ENCODE measurements at places on chromosomes 12 and 14.

DNA sequence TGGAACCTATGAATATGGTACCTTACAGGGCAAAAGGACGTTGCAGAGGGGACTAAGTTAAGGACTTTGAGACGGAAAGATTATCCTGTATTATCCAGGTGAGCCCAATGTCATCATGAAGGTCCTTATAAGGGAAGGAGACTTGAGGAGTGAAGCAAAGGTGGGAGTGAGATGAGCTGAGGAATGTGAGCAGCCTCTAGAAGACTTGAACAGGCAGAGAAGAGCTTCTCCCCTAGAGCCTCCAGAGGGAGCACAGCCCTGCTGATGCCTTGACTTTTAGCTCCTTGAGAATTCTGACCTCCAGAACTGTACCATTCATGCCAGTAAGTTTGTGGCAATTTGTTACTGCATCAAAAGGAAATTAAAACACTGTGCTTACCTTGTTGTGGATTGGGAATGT lies 41.8 kb upstream of the DCD start:
- DNase-seq = no peak

DNA sequence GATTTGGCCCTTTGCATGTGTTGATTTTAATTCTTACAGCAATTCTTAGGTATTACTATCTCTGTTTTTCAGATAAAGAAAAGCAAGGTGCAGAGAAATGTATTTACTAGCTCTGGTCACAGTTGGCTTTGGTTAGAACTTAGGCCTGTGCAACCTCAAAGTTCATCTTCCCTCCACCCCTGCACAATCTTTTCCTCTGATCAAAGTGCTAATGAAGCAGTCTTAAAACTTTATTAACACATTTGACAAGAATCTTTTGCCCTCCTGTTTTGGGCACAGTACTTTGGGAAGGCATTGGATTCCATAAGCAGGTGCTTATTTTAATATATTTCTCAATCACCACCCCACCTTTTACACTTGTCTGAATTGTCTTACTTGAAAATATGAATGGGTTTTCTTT lies 2.7 kb downstream of the IRAK4 start:
- no peak for DNase-seq

GRCh38 chr14:58082011-58082410 lies 70.0 kb downstream of the ARMH4 start:
- DNase-seq = no peak

- DNase-seq = no peak
Measured at GRCh38 chr12:110249716-110250225, 31.3 kb upstream of the ATP2A2 start.

DNA sequence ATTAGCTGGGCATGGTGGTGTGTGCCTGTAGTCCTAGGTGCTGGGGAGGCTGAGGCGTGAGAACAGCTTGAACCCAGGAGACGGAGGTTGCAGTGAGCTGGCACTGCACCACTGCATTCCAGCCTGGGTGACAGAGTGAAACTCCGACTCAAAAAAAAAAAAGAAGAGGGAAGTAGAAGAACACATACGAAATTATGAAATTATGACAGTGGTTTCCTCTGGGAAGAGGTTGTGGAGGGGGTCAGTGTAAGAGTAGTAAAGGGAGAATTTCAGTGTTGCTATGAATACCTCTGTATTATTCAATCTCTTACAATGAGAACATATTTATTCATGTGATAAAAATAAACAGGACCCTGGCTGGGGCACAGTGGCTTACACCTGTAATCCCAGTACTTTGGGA lies 24.7 kb upstream of the CSRNP2 start:
- no peak for DNase-seq

DNA sequence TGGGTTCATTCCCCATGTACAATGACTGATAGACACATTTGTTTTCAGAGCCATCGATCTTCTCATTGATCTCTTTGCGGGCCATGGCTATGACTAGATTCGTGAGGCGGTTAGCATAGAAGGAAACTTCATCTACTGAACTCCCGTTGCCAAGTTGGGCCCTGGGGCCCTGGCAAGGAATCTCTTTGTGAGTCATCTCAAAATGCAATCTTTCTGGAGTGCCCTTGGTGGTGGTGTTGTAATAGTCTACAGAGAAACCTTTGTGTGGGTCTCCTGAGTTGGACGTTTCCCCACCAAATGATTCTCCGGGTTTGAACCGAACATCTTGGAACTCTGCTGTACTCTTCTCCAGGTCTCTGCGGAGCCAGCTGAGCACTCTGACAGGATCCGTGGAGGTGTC lies 20.4 kb downstream of the AKAP3 start:
- DNase-seq = no peak

GRCh38 chr14:21860172-21860571 lies 186.6 kb upstream of the OR4E1 start:
- DNase-seq = no peak

DNA sequence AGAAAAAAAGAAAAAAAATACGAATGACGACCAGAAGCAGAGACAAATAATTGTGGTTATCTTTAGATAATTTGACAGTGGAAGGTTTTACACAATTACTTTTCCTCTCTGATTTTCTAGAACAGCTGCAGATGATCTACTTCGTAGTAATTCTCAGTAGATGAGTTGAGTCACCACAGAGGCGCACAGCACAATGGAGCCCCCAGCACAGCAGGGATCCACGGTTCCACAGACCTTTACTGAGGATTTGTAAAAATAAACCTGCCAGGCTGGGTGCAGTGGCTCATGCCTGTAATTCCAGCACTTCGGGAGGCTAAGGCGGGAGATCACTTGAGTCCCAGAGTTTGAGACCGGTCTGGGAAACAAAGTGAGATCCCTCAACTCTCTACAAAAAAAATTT lies 29.3 kb downstream of the AMN start:
- no peak for DNase-seq

- DNase-seq = no peak
Measured at GRCh38 chr12:116878567-116879508, 2.4 kb downstream of the HRK start.

GRCh38 chr12:40012711-40013110 lies 93.2 kb downstream of the SLC2A13 start:
- no peak for DNase-seq

GRCh38 chr14:92005019-92005418 lies 34.8 kb downstream of the TRIP11 start:
- DNase-seq = no peak

GRCh38 chr12:4996714-4997113 lies 47.0 kb upstream of the KCNA5 start:
- no peak for DNase-seq

- DNase-seq = no peak
Measured at GRCh38 chr12:66941150-66941549, 262.3 kb upstream of the GRIP1 start.

DNA sequence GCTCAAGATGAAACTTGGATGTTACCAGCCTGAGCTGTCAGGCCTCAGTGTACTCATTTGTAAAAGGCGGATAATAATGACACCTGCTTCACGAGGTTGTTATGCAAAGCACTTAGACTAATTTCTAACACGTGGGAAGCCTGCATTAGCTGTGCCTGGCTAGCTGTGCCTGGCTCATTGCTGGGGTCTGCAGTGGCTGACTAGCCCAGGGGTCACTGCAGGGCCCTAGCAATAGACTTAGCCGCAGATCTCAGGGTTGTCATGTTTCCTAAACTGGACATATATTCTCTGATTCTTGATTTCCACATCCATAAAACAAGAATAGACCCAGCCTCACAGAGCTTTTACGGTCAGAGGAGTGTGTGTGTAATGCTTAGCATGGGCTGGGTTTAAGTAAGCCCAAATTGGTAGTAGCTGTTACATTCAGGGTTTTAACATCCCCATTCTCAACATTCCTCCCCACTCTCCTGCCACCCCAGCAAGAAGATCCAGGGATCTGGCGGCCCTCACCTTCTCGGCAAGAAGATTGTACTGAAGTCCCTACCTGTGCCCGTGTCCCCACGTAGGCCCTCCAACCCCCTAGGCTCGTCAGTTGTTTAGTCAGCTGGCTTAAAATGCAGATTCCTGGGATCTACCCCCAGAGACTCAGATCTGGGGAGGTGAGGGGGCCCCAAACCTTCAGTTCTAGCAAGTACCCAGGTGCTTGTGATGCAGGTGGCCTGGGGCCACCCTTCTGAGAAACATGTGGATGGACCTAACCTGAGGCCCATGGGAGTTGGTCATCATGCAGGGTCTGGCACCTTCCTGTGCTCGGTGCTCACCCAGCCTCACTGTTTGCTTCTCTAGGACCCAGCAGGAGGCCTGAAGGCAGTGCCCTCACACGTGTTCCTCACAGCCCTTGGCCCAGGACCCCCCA lies 8.6 kb downstream of the NR4A1 start:
- DNase-seq = no peak

DNA sequence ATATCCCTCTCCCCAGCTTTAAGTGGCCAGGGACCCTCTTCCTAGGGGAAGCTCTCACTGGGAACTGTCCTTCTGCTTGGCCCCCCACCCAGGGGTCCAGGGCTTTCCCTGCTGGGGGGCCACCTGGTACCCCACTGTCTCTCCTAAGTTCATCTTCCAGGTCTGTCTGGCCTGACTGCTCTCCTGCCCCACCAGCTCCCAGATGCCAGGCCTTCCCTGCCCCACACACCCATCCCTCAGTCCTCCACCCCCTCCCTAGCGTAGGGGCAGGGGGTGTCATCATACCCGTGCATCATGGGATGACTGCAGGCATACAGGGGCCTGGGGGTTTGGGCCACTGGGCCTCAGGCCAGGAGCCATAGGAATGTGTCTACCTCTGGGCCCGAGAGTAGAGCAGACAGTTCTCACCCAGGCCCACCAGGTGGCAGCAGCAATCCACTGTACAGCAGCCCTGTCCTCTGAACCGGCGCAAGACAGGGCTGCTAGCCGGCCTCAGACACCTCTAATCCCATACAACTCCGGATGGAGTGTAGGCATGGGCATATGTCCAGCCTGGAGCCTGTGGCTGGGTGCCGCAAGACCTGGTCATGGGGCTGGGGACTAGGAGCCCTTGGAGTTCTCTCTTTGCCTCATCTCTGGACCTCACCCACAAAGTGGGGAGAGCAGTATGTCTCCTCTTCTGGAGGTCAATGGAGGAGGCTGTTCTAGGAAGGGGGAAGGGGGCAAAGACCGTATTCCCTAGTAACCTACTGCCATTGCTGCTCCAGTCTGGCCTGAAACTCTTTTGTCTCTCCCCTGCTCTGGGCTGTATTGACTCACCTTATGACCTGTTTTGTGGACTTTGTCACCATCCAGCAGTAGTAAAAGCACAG lies 10.0 kb upstream of the SMARCD1 start:
- DNase-seq = no peak

DNA sequence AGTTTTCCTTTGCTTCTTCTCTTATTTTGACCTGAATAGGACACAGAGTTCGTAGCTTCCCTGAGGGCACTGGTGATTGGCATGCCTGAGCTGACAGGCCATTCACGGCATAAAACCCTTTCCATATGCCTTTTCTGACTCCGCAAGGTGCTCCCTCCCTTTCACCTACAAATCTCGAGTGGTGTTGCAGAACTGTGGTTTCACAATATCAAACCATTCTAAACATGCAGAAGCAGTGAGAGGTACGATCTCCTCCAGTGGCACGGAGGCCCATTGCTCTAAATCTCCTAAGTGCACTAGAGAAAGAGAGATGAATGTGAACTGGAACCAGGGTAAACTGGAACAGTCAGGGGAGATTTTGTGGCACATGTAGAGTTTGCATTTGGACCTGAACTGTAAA lies 23.9 kb downstream of the CLSTN3 start:
- no peak for DNase-seq

GRCh38 chr14:22378181-22378580 lies 210.8 kb downstream of the DAD1 start:
- no peak for DNase-seq

DNA sequence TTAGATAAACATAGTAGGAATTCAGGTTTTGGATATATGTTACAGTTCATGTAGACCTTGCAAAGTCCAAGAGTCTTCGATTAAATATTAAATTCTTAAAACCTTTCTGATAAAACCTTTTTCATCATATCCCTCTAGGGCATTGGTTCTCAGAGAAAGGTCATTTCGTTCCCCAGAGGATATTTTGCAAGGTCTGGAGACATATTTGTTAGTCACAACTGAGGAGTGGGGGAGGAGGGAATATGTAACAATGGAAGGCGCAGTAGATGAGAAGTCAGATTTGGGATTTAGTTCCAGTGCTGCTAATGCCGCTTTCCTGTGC lies 5.3 kb downstream of the TMEM253 start:
- DNase-seq = no peak

DNA sequence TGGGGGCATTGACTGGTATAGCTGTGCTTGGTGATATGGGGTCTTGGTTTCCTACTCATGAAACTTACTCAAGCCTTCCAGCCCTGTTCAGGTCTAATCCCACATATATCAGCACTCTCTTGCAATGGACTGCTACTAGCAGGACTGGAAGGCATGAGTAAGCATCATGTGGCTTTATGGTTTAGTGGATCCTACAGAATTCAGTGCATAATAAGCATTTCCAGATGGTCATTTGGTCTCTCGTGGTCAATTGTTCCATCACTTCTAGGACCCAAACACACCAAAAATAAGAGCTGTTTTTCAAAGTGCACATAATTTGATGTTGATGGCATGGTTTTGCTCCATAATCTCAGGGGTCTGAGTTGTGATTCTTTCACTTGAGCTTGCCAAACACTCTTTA lies 114.4 kb downstream of the LMNTD1 start:
- no peak for DNase-seq

DNA sequence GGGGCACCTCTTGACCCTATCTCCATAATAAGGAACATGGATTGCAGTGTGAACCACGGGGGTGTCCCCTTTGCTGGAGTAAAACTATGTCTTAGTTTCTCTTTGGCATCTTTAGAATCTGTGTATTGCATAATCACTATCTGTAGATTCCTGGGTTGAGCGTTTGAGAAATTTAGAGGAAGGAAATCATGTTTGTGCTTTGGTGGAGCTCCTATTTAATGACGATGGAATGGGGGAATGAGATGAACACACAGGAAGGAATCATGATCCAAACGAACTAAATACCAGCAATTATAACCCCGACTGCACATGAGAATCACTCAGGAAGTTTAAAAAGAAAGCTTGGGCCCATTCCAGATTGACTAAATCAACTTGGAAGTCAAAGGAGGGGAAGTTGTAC lies 1.3 kb upstream of the MYG1 start:
- no peak for DNase-seq

GRCh38 chr12:33988913-33989312 lies 33.4 kb upstream of the ALG10 start:
- no peak for DNase-seq

- no peak for DNase-seq
Measured at GRCh38 chr12:6047249-6048237, 76.9 kb downstream of the VWF start.

- no peak for DNase-seq
Measured at GRCh38 chr14:68559949-68560348, 232.9 kb downstream of the ZFP36L1 start.

- no peak for DNase-seq
Measured at GRCh38 chr12:127785540-127785939, 481.4 kb upstream of the TMEM132C start.

GRCh38 chr12:91222746-91223145 lies 40.1 kb upstream of the DCN start:
- DNase-seq = no peak

GRCh38 chr12:73124480-73124879 lies 852.3 kb downstream of the TRHDE start:
- DNase-seq = no peak

GRCh38 chr14:64170181-64170580 lies 124.0 kb downstream of the ESR2 start:
- no peak for DNase-seq

GRCh38 chr12:43337571-43338444 lies 214.2 kb downstream of the ADAMTS20 start:
- no peak for DNase-seq

All from cortex of kidney (tissue), 1 donor.